ENCODE measurements at places on chromosomes 5 and 9. TPM values are rescaled to one million over a fixed set of nuclear protein-coding genes. Genes with fewer than 3 reads are reported as not detected.
A peak's percentile ranks its signal among the peaks of the same experiment; 100 is the strongest.

The FOXD1 gene
- 5.1 TPM for total RNA-seq

The SLC31A2 gene
- total RNA-seq: 6.7 TPM

DNA sequence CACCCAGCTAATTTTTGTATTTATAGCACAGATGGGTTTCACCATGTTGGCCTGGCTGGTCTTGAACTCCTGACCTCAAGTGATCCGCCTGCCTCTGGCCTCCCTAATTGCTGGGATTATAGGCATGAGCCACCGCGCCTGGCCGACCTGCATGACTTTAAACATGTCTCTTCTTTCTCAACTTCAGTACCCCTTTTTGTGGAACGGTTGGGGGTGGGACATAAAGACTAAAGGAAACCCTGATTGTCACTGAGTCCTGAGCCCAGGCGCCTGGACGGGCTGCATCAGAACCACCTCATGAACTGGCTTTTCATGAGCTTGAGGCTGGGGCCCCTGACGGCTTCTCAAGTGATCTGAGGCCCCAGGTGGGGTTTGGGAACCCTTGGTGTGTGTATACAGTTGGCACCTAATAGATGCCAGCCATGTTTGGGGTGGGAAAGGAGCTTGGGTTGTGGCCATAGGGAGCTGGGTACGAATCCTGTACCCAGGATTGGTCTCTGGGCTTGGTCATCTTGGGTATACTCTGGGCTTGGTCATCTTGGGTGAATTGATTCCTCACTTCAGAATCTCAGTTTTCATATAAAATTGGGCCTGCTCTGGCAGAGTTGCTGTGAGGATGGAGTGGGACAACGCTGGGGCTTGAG lies 2.2 kb downstream of the GRK6 start:
- DNase-seq: no peak

DNA sequence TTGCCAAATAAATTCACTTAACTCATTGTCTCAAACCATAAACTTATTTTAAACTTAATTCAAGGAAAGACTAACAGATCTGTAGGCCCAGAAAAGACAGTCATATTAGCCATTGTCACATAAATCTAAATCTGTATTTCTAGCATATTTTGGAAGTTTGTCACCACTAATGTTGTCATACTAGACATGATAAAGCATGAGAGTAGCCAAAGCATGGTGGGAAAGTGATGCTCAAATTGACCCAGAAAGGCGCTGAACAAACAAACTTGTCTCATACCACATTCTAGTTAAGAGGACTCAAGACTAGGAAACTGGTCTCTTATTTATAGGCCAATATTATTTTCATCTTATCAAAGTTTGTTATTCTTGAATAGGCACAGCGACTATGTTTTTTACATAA lies 99.4 kb downstream of the VCAN start:
- DNase-seq: no peak

The OR1Q1 gene
- total RNA-seq: not detected

DNA sequence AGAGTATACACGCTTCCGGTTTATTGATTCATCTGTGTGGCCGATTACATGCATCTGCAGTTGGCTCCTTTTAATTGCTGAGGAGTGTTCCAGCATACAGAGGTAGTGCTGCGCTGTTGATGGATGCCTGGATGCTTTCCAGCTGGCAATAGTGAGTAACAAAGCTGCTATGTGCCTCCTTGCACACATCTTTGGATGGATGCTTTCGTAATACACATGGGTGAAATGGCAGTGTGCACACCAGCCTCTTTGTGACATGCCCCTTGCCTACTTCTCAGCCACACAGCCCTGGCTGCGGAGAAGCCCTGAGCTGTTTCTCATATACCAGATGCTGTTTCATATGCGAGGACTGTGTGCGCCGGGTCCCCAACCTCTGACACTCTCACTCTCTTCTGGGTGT lies 151.0 kb downstream of the GADD45G start:
- DNase-seq: peak; percentile 80

DNA sequence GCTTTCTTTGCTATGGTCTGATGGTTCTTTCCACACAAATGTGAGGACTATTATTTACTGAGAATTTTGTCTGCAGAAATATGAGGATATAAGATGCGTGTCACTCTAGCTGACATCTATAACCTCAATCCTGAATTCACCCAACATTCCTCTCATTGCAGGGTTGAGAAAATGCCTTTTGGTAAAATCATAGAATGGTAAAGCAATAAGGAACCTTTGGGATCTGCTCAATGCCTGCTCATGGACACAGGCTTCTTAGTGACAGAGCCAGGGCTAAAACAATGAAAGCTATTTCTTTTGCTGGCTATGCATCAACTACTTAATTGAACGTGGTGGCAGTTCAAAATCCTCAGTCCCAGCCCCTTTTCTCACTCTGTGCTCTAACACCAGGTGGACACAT lies 199.6 kb downstream of the GAS1 start:
- no peak for DNase-seq

The PCDHGA8 gene
- total RNA-seq: 3.0 TPM

The VAV2 gene
- 15.7 TPM for total RNA-seq

GRCh38 chr9:115137526-115137925 lies 19.6 kb upstream of the TNC start:
- no peak for DNase-seq

DNA sequence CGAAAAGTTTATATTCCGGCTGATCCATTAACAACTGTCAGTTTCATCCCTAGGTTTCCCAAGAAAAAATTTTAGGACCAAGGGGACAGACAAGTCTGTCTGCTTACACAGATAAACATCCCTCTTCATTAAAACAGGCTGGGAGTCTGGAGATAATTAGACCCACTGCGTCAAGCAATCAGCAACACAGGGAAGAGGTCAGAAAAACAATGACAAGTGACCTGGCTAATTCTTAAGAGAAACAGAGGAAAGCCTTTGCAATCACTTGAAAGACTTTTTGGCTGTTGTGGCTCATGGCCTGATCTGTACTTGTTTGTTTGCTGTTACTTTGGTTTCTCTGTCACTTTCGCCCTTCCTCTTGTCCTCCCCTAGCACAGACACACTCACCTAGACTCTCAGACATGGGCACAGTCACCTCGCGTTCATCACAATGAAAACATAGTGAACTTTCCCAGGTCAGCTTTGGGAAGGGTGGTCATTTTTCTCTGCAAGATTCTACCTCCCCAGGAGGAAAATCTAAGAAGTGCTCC lies 2.9 kb upstream of the CCDC192 start:
- no peak for DNase-seq

- no peak for DNase-seq
These were observed 126.7 kb downstream of the PPP2R2B start for GRCh38 chr5:146751781-146752401.

GRCh38 chr5:74372502-74373064 lies 267.9 kb downstream of the ENC1 start:
- no peak for DNase-seq

DNA sequence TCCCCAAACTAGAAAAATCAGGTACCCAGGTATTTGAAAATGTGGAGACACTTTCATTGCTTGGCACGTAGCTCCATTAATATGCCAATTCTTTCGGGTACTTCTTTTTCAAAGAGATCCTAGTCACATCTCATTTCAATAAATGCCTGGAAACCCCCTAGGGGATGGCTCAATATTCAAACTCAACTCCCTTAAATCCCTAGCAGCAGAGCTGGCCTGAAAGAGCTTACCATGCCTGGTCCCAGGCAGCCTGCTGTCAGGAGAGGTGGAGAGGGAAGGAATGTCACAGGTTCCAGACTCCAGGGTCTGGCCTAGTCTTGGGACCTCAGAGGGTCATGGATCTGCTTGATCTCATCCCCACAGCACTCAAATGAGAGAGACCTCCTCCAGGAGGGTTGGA lies 187.1 kb downstream of the SPOCK1 start:
- no peak for DNase-seq

GRCh38 chr5:17302604-17303003 lies 85.2 kb downstream of the BASP1 start:
- DNase-seq: peak; percentile 58

DNA sequence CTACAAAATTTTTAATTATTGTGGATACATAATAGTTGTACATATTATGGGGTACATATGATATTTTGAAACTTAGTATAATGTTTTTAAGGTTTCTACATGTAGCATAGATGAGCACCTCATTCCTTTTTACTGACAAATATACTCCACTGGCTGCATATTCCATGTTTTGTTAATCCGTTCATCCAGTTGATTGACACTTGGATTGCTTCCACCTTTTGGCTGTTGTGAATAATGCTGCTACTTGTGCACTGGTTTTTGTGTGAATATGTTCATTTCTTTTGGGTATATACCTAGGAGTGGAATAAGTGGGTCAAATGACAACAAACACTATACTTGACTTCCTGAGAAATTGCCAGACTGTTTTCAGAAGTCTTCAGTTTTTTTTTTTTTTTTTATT lies 2.8 kb upstream of the ENTREP1 start:
- DNase-seq: no peak

DNA sequence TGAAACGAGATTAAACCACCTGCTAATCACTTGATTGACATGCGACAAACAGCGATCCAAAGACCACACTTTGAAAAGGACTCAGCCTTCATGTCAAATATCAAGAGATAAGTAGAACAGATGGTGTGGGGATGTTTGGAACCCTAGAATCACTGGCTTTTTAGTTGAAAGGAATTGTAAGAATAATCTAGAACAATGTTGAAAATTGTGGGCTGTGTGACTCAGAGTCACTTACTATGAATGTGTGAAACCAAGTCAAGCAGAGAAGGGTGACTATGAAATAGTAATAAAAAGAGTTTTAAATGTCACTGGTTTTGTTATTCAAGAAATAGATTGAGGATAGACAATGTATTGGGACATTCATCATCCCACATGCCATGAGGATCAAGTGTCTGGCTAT lies 14.1 kb upstream of the C1QTNF3 start:
- no peak for DNase-seq

DNA sequence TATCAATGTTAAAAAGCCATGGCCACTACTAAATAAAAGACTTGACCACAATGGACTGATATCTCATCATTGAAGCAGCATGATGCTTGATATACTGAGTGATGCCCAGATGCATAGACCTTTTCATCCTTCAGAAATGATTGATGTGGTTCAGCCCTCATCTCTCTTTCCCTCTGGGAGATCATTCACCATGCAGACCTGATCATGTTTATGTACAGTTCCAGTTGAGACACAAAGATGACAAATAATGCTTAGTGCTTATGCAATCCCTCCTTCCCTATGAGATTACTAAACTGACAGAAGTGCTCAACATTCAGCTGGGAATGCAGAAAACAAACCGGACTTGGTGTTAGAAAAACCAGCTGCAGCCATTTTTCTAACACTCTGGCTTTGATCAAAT lies 91.9 kb upstream of the TLR4 start:
- no peak for DNase-seq

GRCh38 chr9:100555471-100555870 lies 22.4 kb upstream of the CAVIN4 start:
- no peak for DNase-seq

The TMC1 gene
- 0.62 TPM for total RNA-seq

DNA sequence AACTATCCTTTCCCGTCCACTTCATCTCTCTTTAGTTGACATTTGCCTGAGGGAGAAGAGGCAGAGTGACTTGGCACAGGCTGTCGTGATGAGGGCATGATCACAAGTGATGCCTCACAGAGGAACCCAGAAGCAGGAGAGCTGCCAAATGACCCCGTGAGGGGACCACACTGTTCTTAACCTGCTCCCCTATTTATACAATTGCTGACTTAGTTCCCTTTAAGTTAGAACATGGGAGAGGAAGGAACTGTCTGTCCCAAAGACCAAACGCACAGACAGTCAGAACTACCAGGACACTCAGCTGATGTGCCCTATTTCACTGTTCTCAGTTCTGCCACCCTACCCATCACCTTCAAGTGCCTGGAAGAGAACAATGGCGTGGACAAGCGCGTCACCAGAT lies 73.7 kb downstream of the SLC1A3 start:
- no peak for DNase-seq
